ENCODE measurements at places on chromosomes 2 and 18. TPM values are rescaled to one million over a fixed set of nuclear protein-coding genes. Genes with fewer than 3 reads are reported as not detected.

The TSN gene
- total RNA-seq = 57.5 TPM

The SULT1C2 gene
- total RNA-seq = not detected

The MBD1 gene
- 31.7 TPM for total RNA-seq

The TUBA3D gene
- total RNA-seq = not detected

The CPS1 gene
- 20.1 TPM for total RNA-seq

The KANSL1L gene
- total RNA-seq = 8.1 TPM

The SGO2 gene
- total RNA-seq = 6.3 TPM

The KCNF1 gene
- total RNA-seq = 0.56 TPM

The SLC30A3 gene
- total RNA-seq = under 0.01 TPM

The REG1A gene
- not detected for total RNA-seq

The TTR gene
- total RNA-seq = not detected

The SERPINB2 gene
- total RNA-seq = 34.4 TPM

The CFAP210 gene
- total RNA-seq = not detected

The SAG gene
- not detected for total RNA-seq

The ZSWIM2 gene
- total RNA-seq = not detected

The CNTNAP5 gene
- total RNA-seq = not detected

The EDAR gene
- not detected for total RNA-seq

The ZSCAN30 gene
- total RNA-seq = 16.9 TPM

The ST8SIA5 gene
- not detected for total RNA-seq

The DNAJC5G gene
- not detected for total RNA-seq

The UPP2 gene
- total RNA-seq = not detected

The NT5C1B gene
- not detected for total RNA-seq

The TMEM178A gene
- 0.18 TPM for total RNA-seq

The ANKRD30BL gene
- not detected for total RNA-seq

The MALL gene
- total RNA-seq = 1.6 TPM

Measured in IMR-90 (cell line).